Esophagus squamous epithelium (tissue), 5 donors: ENCODE measurements at places on chromosomes 7 and 10.

DNA sequence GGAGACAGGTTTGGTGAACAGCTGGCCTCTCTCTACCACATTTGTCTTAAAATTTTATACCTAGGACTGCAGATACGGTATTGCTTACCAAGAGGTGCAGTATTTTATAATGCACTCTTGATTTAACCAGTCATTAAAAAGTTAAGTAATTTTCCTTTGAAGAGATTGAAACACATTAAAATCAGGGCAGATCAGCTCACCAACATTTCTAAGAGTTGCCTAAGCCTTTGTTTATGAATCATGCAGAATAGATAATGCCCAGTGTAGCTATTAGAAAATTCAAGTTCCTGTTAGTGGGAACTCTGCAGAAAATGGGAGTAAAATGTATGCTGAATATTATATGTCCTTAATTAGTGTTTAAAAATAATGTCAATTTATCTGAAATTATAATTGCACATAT is 140.2 kb upstream of the PRPS1L1 start:
- DNase-seq: no peak

GRCh38 chr10:65033957-65034356 is 1512.8 kb downstream of the REEP3 start:
- no peak for DNase-seq

- DNase-seq: no peak
Observed at GRCh38 chr7:94336009-94336408, 58.7 kb upstream of the COL1A2 start.

DNA sequence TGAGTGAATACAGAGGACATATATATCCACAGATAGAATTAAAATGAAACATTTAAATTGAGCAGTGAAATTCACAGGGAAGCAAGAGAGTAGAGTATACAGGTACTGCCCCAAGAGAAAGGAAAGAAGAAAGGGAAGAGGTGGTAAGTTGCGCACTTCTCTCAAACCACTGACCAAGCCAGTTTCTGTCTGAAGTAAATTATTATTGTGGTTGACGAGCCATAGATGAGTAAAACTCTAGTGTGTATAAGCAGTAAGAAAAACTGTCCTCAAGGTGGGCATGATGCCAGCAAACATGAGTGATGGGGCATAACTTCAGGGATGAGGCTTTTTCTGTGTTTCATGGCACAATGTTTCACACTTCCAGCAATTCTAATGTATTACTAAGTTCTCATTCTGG is 4.4 kb upstream of the BET1 start:
- DNase-seq: no peak

- no peak for DNase-seq
Observed at GRCh38 chr7:128361411-128362379, at the start of gene PRRT4. PRRT4 (minus strand) TSS chr7:128361690.
